Stimulated activated CD8-positive, alpha-beta memory T cell treated with anti-CD3 and anti-CD28 coated beads, Interleukin-2, amount 100 ng/mL, for 48 hours (primary cell): ENCODE measurements at places on chromosomes 16 and 17.

- DNase-seq, result no peak
These were observed 23.6 kb downstream of the CENPV start for GRCh38 chr17:16329519-16330271.

DNA sequence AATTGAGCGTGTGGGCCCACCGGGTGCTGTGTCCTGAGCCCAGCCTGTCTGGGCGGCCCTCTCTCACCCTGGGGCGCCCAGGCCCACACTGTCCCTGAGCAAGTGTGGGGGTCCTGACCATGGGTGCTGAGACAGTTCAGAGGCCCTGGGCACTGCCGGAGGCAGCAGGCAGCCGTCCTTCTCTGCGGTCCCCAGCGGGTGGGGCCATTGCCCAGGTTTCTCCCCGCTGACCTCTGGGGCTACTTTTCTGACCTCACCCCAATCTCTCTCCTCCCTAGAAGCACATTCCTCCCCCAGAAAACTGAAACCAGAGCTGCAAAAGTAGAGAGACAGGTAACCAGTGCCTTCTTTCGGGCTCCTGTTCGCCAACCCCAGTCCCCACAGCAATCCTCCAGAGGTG is 36.0 kb upstream of the PVALEF start:
- DNase-seq, result no peak

DNA sequence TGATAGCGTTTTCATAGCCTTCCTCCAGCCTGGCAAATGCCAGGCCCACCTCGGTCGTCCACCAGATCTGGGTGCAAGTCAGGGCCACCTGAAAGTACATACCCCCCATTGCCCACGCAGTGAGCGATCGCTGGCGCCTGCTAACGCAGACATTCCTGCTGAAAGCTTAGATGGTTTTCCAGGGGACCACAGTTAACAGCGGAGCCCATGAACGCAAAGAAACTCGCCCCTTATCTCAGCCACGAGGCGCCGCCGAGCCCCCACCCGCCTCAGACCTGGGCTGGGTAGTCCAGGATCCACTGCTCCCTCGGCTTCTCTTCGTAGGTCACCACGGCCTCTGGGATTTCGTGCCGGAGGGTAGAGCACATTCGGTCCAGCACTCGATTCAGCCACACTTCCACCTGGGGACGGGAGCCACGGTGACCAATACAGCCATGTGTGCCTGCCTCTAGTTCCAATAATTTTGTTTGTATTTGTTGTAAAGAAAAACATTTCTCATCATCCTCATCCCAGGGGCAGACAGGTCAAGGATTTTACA is 74.5 kb downstream of the DNAH17 start:
- DNase-seq, result no peak

- DNase-seq, result no peak
These were observed 477 bp downstream of the NTAN1 start for GRCh38 chr16:15055141-15056053.
